ENCODE measurements at places on chromosomes 2 and 18.

GRCh38 chr2:44267796-44268648, 7.3 kb upstream of the SLC3A1 start:
- DNase-seq = no peak

DNA sequence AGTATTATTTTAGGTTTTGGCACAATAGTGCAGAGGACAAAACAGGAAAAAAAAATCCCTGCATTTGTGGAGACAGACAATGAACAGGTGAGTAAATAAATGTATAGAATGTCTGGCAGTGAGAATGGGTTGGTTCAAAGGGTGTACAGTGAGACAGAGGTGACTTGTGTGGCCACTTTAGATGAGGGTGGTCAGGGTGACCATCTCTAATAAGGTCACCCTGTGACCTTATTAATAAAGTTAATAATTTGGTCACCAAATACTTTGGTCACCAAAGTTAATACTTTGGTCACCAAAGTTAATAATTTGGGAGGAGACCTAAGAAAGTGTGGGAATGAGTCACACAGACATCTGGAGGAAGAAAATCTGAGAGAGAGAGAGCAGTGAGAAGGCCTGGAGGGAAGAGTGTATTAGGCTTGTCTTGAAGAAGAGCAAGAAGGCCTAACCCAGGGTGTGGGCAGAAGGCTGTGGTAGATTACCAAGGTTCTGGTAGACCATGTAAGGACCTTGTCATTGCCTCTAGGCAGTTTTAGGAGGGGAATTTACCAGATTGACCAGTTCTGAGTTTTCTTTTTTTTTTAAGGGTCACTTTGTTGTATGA, 1368.4 kb upstream of the CELF4 start:
- no peak for DNase-seq

- no peak for DNase-seq
These were observed 71.6 kb downstream of the UBE2E3 start for GRCh38 chr2:181051861-181052522.

DNA sequence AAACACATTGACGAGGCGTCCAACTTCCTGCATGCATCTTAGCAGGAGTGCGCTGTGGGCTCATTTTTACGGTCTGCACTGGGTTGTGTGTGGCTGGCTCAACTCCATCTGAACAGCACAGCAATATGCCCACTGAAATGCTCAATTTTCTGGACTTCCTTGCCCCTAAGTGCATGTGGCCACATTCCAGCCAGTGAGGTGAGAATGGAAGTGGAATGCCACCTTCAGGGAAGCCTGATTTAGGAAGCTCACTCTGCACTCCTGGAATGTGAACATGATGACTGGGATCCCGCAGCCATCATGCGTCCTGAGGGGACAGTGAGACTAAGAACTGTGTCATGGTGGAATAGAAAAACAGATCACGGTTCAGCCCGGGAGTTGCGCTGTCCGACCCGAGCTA, 76.2 kb downstream of the PSMG2 start:
- DNase-seq = no peak

DNA sequence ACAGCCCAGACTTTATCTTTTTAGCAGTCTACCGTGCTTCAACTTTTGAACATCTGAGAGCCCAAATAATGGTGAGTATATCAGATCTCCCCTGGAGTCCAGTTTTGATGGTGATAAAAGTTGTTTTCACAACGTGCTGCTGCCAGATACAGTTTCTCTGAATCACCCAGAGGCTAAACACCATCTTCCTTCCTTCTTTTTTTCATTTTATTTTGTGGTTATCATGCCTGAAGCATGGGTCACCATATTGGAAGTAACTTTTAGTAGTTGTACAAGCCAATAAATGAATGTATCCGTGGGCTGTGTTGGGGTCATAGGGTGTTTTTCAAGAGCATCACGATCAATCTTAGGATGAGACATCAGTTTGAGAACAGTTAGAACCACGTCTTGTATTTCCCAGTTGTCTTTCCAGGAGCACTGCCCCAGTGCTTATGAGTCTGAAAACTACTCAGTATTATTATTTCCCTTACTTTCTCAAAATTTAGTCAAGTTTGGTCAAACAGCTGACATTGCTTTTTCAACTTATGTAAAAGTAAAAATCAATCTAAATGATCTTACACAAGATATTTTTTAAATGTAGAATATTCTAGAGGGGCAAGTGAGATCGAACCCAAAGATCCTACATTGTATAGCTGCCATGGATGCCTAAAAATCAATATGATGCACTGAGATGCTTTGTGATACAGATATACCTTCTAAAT, 311.4 kb downstream of the CTNNA2 start:
- DNase-seq = no peak

- no peak for DNase-seq
These were observed 86.5 kb downstream of the ROCK2 start for GRCh38 chr2:11257964-11258363.

GRCh38 chr2:158715357-158715756, 79.8 kb upstream of the DAPL1 start:
- DNase-seq = no peak

Data from fibroblast of the conjunctiva (primary cell).